ENCODE measurements at places on chromosomes 5 and 9.

DNA sequence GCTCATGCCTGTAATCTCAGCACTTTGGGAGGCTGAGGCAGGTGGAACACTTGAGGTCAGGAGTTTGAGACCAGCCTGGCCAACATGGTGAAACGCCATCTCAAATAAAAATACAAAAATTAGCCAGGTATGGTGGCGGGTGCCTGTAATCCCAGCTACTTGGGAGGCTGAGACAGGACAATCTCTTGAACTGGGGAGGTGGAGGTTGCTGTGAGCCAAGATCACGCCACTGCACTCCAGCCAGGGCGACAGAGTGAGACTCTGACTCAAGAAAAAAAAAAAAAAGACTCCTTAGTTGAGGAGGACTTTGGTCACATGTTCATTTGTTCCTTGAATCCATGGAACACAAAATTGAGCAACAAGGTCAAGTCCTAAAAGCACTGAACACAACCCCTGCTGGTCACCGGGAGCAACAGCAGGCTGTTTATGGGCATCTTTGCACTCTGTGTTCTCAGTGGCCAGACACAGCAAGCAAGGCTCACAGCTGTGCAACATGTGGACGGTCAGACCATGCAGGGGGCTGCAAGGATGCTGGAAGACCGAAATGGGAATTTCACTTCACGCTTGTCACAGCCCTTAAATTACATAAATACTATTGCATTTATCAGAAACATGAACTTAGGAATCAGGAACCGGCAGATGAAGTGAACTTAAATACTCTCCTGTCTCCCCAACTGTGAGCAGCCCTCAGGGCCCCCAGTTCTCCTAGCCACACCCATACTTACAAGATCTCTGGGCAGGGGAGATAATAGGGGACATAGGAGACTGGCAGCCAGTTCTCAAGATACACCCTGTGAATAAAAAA is 2.8 kb downstream of the GBGT1 start:
- DNase-seq, result no peak

DNA sequence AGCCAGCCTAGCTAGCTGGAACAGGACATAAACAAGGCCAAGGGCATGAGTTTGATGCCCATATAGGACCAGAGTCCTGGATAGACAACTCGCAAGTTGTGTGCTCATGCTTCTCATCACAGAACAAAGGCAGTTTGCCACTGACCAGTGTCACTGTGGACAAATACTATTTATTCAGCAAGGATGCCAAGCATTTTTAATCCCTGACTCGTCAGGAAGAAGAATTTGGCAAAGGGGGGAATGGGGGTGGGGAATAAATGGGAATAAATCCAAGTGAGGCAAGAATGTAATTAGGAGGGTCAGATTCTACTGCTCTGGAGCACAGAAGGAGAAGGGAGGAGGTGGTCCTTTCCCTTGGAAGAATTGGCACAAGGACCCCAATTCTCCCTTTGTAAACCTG is 46.8 kb upstream of the ANKRD55 start:
- no peak for DNase-seq

DNA sequence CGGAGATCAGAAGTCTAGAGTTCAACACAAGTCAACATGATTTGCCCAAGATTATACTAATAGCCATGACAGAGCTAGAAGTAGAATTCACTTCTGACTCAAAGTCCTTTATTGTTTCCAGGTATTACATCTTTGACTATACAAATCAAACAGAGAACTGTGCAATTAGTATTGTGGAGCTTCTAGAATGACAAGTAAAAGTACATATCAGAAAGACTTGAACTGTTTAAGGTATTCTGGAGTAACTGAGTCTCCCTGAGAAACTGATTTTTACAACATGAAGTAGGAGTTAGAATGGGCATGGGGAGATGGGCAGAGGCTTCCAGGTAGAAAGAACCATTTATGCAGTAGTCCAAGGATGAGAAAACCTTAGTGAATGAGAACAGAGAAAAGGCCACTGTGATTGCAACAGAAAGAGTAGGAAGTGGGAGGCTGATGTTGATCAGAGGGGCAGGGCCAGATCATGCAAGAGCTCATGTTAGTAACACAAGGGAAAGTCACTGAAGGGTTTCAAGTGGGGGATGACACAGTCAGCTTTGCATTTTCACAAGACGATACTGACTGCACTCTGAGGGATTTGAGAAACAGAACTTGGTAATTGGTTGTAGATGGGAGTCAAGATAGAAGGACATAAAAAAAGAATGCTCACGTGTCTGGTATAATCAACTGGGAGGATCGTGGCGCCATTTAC is 280.7 kb downstream of the RFX3 start:
- DNase-seq, result no peak

GRCh38 chr5:103667068-103667467 is 104.5 kb upstream of the NUDT12 start:
- no peak for DNase-seq

GRCh38 chr5:178309271-178310013 is 76.8 kb upstream of the PHYKPL start:
- no peak for DNase-seq

GRCh38 chr9:6086006-6086655 is 70.7 kb upstream of the RANBP6 start:
- no peak for DNase-seq

- DNase-seq, result no peak
Measured at GRCh38 chr5:151134228-151134627, 23.4 kb downstream of the ANXA6 start.

- DNase-seq, result no peak
Measured at GRCh38 chr5:32206509-32207354, 32.6 kb upstream of the GOLPH3 start.

DNA sequence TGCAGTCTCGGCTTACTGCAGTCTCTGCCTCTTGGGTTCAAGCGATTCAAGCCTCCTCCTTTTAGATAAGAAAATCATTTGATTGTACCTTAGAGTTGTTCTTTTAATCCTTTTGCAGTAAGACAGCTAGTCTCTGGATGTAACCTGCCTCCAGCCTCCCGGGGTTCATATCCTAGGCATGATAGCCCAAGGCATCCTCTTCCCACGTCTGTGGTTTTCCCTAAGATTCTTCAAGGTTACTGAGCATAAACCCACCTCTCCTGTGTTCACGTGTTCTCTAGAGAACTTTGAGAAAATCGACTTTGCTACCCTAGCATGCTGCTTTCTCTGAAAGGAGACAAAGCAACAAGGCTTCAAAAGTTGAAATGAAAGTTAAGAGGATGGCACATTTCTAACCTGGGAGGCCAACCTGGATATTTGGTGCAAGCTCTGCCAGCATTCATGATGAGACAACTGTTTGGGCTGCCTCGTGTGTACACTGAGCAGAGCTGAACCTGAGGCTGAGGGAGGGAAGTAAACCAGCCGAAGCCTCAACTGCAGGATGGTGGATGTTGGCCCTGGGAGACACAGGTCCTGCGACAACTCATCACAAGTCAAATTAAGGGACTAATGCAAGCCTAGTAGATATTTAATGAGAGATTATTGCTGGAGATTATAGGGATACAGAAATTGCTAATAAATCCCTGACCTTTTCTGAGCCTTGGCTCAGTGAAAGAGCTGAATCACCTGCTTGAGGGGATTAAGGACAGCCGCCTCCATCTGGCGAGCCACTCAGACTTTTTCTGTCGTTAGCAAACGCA is 261.8 kb downstream of the ARHGAP26 start:
- no peak for DNase-seq
